Activated CD8-positive, alpha-beta memory T cell treated with anti-CD3 and anti-CD28 coated beads, Interleukin-2, amount 10 ng/mL, durations not matched to agents 7 days and 5 days (primary cell): ENCODE measurements at places on chromosomes 11 and 22. TPM values are rescaled to one million over a fixed set of nuclear protein-coding genes. Genes with fewer than 3 reads are reported as not detected.

The FOXRED1 gene
- 44.7 TPM for total RNA-seq

DNA sequence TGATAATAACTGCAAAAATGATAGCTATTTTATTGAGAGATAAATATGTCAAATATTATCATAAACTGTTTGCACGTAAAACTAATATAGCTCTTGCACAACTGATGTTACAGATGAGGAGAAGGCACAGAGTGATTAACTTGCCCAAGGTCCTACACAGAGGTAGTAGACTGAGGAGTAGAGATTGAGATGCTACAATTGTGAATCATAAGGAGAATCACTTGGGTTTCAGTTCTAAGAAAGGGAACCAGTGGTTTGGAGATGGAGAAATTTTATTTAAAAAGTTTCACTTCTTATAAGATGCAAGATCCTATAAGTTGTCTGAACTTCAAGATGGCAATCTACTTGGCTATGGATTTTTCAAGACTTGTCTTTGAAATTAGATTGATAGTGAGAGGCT is 224.8 kb upstream of the RAG2 start:
- no peak for DNase-seq

- DNase-seq = no peak
Observed at GRCh38 chr22:23844739-23845202, 6.0 kb upstream of the DERL3 start.

GRCh38 chr11:34957206-34957605 is 40.8 kb downstream of the PDHX start:
- DNase-seq = no peak

The APOL1 gene
- total RNA-seq = 61.6 TPM
